ENCODE measurements at places on chromosomes 13 and 19. TPM values are rescaled to one million over a fixed set of nuclear protein-coding genes. Genes with fewer than 3 reads are reported as not detected.

DNA sequence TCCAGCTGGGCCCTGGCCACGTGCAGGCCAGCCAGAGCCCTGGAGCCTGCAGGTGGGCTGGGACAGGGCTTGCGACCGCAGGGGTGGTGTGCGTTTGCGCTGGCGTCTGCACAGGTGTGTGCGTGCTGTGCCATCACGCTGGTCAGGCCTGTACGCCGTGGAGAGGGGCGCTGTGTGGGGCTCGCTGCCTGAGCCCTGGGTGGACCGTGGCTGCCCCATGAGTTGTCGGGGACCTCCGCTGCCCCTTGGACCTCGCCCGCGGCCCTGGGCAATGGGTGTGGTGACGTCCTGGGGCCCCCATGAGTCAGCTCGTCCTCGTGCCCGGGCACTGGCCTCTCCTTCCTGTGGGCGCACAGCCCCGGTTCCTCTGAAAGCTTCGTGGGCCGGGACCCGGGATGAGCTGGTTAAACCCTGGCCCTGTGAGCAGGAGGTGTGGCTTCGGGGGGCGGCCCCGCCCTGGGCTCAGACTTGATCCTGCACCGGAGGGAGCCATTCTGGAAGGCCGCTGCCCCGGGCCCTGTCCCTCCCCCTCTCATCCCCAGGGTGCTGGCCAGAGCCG is 6.8 kb downstream of the CSNK1G2 start:
- DNase-seq: peak; percentile 78

DNA sequence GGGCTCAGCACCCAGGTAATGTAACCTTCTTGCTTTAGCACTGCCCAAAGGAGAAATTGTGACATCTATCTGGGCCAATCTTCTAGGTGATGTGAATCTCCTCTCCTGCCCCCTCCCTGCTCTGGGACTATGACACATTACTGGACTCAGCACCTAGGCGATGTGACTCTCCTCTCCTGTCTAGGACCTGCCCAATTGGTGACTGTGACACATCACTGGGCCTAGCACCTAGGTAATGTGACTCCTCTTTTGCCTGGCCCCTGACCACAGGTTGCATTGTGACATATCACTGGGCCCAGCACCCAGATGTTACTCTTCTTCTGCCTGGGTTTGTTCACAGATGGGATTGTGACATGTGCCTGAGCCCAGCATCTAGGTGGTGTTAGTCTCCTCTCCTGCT is 45.0 kb downstream of the ZNF85 start:
- no peak for DNase-seq

DNA sequence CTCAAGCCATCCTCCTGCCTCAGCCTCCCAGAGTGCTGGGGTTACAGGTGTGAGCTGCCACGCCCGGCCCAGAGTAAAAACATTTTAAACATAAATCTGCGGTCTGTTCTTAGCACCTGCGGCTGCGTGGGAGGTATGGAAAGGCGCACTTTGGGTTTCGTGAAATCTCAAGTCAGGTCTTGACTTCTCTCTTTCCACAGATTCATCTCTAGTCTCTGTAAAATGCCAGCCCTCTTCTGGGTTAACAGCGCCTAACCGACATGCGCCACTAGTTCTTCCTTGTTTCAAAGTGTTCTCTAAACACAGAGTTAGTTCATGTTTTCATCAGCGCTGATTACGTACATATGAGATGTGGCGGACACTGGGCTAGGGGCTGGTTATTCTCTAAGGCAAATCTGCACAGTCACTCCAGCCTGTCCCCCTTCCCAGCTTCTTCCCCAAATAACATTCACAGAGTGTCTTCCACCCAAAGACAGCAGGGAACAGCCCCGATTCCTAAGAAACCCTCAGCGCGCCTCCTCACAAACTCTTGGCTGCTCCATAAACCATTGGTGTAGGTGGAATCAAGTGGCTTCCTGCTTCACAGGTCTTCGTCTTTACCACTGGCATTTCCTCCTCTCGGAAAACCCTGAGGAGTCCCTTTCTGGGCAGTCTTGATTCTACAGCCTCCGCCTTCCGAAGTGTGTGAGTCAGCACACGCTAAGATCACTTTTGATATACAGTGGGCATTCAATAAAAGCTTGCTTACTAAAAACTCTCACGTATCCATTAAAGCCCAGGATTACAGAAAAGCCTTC is 1.4 kb downstream of the PARP4 start:
- no peak for DNase-seq

GRCh38 chr19:30044273-30045248 is 102.5 kb downstream of the URI1 start:
- DNase-seq: no peak

DNA sequence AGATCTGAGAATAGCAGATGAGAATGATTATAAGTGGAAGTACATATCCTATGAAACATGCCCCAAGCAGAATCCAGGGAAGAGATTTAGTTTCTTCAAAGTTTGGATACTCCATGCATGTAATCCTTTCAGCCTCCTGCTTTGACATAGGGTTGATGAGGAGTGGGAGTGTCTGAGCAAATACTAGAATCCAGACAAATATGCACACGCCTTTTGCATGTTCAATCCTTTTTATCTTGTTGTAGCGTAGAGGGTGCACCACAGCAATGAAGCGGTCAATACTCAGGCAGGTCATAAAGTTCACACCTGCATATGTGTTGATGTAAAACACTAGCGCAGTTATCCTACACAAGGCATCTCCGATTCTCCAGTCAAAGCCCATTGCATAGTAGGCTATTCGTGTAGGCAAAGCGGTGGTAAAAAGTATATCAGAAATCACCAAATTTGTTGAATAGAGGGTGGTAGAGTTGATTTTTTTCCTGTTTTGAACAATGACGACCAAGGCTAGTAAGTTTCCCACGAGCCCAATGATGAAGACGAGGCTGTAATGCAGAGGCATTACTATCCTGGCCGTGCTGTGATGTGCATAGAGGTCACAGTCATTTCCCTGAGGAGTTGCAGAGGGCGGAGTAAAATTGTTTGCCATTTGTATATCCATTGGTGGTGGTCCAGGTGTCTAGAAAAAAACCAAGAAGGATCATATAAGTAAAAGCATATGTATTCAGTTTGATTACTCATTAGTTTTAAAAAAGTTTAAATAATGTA is 11.5 kb downstream of the GPR183 start:
- no peak for DNase-seq

GRCh38 chr19:38387550-38388348 is at the start of gene GGN:
Gene GGN (minus strand): TSS chr19:38388034. CDS start chr19:38387261, 773 bp downstream.
- peak; percentile 93 for DNase-seq

- DNase-seq: no peak
Measured at GRCh38 chr19:43553656-43554055, 20.7 kb downstream of the ZNF575 start.

- DNase-seq: no peak
Measured at GRCh38 chr13:90447034-90447733, 900.3 kb upstream of the MIR17HG start.

DNA sequence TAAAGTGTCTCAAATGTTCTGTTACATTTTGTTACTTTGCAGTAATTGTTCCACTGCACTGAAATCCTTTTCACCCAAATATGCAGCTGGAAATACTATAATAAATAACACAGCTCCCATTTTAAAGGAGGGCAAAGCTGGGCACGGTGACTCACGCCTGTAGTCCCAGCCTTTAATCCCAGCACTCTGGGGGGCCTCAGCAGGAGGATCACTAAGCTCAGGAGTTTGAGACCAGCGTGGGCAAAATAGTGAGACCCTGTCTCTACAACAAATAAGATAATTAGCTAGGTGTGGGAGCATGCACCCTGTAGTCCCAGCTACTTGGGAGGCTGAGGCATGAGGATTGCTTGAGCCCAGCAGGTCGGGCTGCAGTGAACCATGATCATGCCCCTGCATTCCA is 7.5 kb upstream of the UBAC2 start:
- DNase-seq: no peak

GRCh38 chr19:16376649-16377048 is 52.0 kb downstream of the KLF2 start:
- DNase-seq: peak; percentile 80

GRCh38 chr13:28339419-28339818 is 155.5 kb downstream of the FLT1 start:
- no peak for DNase-seq

- DNase-seq: peak; percentile 93
Measured at GRCh38 chr19:2084993-2085720, 11.0 kb downstream of the MOB3A start.

DNA sequence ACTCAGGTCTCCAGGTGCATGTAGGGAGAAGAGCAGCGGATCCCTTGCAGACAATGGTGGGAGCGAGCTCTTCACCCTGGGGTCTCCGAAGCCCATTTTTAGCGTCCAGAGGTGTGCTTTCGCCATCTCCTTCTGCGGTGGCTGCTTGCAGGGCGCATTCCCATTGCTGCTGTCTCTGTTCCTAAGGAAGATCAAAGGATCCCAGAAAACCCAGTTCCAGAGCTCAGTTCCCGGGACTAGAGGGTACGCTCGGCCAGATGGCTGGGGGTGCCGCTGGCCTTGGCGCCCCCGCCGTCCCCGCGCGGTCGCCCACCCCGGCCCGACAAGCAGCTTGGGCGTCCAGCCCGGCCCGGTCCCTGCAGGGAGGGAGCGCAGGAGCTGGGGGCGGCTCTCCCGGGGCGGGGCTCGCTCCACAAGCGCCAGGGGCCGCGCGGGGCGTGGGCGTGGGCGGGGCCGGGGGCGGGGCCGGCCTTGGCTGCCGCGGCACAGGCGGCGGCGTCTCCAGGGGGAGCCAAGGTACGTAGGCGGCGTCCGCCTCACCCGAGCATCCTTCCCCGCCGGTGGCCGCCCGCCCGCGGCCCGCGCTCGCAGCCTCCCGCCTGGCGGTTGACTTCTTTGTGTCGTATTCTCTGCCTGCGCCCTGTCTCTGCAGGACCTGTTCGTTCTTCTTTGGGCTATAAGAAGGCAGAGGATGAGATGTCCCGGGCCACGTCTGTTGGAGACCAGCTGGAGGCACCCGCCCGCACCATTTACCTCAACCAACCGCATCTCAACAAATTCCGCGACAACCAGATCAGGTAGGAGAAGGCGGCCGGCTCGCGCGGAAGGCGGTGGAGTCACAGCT is 96.8 kb downstream of the ATP8A2 start:
- DNase-seq: no peak

DNA sequence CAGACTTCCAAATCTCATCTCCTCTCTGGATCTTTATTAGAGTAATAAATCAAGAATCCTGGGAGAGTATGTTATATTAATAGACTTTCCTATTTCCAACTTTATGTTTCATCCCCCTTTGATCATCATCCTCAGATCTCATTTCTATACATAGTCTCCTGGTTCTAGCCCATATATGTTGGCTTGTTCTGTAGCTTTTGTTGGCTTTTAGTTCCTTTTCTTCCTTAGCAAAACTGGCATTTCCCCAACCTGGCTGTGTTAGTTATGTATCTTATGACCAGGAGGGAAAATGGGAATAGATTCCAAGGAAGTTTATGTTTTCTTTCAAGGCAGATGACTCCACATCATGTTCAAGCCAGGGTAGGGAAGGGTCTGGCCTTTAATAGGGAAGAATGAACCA is 2464.5 kb downstream of the PCDH9 start:
- DNase-seq: no peak

Gene SKA3
- total RNA-seq: 0.86 TPM

Gene CYP2A6
- not detected for total RNA-seq

Gene PPP2R1A
- 207 TPM for total RNA-seq

Gene RETN
- total RNA-seq: 2.9 TPM

Gene KCTD12
- total RNA-seq: 112 TPM

Gene RASGRP4
- 3.9 TPM for total RNA-seq

Measured in posterior vena cava (tissue), 2 donors.